GM23338 (cell line): ENCODE measurements at places on chromosomes 12 and 14. TPM values are rescaled to one million over a fixed set of nuclear protein-coding genes. Genes with fewer than 3 reads are reported as not detected.

- no peak for DNase-seq
These were observed 87.5 kb downstream of the SLC6A15 start for GRCh38 chr12:84825149-84825548.

DNA sequence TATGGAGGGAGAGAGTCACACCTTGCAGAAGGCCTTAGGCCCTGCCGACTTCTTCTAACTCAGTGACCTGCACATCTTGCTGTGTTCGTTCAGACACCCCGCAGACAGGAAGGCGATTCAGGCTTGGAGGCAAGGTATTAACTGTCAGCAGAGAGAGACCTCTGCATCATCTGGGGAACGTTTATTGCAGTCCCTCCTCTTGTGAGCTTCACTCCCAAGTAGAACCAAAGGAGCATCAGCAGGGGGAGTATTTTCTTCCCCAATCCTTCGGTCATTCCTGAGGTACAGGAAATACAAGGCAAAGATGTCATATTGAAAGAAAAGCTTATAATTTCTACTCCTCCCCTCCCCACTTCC, 217.9 kb downstream of the CRADD start:
- DNase-seq = peak; percentile 23

- DNase-seq = no peak
These were observed 8.5 kb upstream of the ARMH4 start for GRCh38 chr14:58160561-58160960.

GRCh38 chr14:33676135-33676566, 274.7 kb downstream of the EGLN3 start:
- DNase-seq = peak; percentile 88

GRCh38 chr12:56630180-56630632, at the start of gene BAZ2A:
BAZ2A (minus strand) TSS chr12:56630326; CDS start chr12:56617530, 12,796 bp downstream.
- DNase-seq = peak; percentile 99

DNA sequence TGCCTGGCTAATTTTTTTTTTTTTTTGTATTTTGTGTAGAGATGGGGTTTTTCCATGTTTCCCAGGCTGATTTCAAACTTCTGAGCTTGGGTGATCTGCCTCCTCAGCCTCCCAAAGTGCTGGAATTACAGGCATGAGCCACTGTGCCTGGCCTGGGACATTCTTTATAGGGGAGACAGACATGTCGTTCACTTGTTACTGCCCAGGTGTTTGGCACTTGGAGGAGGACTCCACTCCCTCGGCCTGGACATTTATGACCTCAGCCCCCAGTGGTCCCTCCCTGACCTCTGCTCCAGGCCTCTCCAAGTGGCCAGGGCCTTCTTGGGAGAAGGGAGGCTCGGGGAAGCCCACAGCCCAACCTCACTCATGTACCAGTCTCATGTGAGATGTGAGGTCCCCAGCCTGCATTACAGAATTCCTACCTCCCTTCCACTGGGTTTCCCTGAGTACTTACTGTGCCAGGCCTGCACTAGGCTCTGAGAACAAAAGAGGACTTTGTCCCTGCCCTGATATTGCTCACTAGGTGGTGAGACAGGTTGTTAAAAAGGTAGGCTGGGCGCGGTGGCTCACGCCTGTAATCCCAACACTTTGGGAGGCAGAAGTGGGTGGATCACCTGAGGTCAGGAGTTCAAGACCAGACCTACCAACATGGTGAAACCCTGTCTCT, 9.7 kb upstream of the POP5 start:
- DNase-seq = no peak

- DNase-seq = no peak
These were observed 47.8 kb downstream of the GOLGA5 start for GRCh38 chr14:92841930-92842329.

- DNase-seq = no peak
These were observed 12.3 kb upstream of the RARG start for GRCh38 chr12:53244337-53244736.

DNA sequence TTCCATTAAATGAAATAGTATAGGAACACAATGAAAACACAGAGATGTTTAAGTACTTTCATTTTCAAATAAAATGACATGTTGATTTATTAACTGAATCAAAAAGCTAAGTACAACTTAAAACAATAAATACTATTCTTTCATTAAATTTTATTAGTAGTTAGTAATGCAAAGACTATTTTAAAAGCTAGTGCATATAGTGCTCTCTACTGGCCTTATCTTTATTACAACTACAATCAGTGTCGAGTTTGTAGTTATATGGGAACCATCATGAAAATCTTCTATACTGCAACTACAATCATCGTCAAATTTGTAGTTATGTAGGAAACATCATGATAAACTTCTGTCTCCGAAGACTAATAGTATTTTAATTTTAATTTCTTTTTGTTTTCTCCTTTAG, 8.9 kb upstream of the LIN7A start:
- DNase-seq = no peak

GRCh38 chr14:94752591-94753436, 17.1 kb downstream of the GSC start:
- no peak for DNase-seq

DNA sequence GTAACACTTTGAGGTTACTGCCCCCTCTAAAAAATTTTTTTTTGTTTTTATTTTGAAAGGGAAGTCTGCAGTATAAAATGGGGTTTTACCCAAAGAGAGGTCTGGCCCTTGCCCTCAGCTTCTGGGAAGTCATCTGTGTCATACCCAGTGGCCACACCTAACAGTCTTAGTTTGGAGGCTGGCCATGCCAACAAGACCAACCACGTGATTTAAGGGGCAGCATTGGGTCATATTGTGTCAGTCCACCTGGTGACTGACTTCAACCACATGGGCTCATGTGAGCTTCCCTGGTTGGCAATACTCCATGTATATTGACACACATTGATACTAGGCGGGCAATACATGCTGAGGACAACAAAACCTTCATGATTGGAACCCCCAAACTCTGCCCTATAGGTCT, 173.9 kb downstream of the GXYLT1 start:
- DNase-seq = no peak

DNA sequence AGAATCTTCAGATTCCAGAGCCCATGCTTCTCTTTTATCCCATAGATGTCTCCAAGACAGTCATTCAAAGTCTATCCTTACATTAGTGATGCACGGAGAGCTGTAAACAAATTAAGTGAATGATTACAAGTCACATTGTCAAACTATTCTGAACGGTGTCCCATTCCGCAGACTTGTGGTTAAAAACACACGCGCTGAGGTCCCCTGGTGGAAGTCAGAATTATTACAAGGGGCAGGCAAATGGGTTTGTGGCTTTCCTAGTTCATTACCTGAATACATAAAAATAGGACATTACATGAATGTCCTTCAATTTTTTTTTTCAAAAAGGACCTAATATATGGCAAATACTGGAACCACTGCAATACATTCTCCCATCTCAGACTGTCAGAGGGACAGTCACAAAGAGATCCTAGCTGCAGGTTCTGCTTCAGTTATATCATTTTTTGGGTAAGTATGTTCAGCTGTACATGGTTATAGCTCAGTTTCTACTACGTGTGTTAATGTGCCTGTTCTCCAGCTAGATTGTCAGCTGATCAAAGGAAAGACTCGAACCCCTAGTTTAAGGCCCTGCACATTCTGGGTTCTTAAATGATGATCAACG, 53.1 kb upstream of the STON2 start:
- peak; percentile 79 for DNase-seq

DNA sequence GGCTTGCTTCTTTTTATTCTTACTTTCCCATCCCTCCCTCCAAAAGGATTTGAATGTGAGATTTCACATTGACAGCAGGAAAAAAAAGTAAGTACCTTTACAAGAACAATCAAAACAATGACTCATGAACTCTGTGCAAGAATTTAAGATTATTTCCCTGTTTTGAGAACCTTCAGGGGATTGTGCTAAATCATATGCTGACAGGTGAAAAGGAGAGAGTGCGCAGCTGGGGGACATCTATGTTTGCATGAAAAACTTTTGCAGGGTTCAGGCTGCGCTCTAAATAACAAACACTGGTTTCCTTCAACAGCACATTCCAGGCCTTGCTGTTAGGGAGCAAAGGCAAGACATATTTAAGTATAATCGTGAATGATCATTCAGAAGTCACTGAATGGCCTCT, 27.3 kb downstream of the RERG start:
- no peak for DNase-seq

GRCh38 chr12:76765598-76765997, 1.7 kb downstream of the ZDHHC17 start:
- no peak for DNase-seq

GRCh38 chr12:38664661-38665269, 240.6 kb downstream of the CPNE8 start:
- peak; percentile 49 for DNase-seq

GRCh38 chr14:23558346-23559009, 2.4 kb downstream of the THTPA start:
- DNase-seq = no peak

DNA sequence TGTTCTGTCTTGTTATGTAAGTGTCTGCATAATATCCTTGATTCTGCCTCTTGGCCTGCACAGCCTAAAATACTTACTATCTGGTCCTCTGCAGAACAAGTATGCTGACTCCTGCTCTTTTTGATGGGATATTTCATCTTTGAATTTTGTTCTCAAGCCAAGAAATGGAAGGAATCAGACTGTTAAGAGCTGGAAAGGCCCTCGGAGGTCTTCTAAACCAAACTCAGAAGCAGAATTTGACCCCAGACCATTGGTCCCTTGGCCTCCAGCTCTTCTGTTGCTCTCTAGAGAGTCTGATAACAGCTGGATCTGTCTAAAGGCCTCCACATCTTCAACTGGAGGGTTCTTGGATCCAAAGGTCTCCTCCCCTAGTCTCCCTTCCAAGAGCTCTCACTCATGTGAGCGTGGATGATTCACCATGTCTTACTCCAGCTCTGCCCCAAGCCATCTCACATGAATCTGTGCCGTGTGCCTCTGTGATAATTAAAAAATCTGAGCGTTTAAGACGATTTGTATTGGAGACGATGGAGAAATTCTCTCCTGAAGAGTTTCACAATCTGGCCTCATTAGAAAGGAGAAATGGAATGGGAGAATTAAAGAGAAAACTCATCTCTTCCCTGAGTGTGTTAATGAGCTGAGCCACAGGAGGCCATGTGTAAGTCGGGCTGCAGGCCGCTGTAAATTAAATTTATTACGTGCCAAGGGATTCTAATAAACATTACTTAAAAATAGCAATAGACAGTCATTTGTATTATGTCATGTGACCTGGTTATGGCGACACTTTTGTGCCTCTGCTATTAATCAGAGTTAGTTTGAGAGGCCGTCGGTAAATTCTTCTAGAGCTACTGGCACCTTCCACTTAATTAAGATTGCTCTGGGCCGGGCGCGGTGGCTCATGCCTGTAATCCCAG, 15.4 kb upstream of the PRIMA1 start:
- no peak for DNase-seq

DNA sequence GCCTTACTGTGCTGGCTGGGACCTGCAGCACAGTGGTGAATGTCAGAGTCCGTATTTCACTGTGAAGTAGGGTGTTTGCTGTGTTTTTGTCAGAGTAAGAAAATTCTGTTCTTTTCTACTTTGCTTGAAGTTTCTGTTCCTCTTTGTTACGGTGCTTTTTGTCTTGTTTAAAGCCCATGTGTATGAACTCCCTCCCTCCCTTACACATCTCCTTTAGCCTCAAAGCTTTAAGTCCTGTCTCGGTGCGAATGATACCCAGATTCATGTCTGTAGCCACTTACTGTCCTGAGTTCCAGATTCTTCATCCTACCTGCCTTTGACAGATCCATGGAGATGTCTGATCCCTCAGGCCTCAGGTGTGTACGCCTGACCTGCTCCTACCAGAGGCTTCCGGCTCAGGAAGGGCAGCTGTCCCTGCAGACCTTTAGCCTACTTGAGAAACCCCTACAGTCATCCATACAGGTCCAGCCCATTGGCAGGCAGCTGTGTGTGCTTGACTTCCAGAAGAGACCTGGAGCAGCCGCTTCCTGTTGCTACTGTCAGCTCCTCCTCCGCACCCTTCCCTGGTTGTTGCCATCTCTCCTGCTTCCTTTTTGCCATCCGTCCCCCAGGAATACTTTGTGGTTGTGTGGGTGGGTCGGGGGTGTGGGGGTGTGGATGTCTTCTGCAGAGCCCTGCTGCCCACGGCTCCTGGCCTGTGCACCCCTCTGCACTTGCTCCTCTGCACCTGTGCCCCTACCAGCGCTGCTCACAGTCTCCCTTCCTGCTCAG, 72.9 kb downstream of the DDX51 start:
- DNase-seq = no peak

DNA sequence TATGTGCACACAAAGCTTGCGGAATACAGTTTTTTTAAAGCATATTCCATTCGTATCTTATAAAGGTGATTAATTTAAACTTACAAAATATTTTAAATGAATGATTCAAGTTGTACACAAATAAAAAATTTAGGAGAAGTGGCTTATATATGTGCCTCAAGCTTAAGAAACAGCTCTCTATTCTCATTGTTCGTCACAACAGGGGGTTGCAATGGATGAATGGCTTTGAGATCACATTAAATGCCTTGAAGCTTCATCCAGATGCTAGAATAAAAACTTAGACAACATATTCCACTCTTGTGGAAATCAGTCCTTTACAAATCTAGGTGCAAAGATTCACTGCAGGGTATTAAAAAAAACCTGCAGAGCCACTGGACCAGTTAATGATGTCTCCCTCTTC, 303.9 kb upstream of the LRFN5 start:
- peak; percentile 31 for DNase-seq

Gene RNASE3
- not detected in 2 replicates for polyA plus RNA-seq

Gene SLC17A8
- 0.05 TPM in 1 of 2 replicates, not detected in the other for polyA plus RNA-seq

Gene FLVCR2
- polyA plus RNA-seq = 1.4 and 3.4 TPM in 2 replicates

Gene FBXO21
- polyA plus RNA-seq = 46.3 and 46.4 TPM in 2 replicates

Gene RHOJ
- polyA plus RNA-seq = not detected in 2 replicates

Gene GALNT8
- polyA plus RNA-seq = 3.8 and 5.4 TPM in 2 replicates

Gene EMP1
- 0.39 and 1.1 TPM in 2 replicates for polyA plus RNA-seq
